Bronchial smooth muscle cell (primary cell): ENCODE measurements at places on chromosomes 7 and 10. TPM values are rescaled to one million over a fixed set of nuclear protein-coding genes. Genes with fewer than 3 reads are reported as not detected.

OPALIN gene
- total RNA-seq = not detected in 2 replicates

HTR5A gene
- not detected in 2 replicates for total RNA-seq

CCL24 gene
- total RNA-seq = not detected in 2 replicates

MDH2 gene
- total RNA-seq = 40.4 and 54.4 TPM in 2 replicates

FBXL13 gene
- total RNA-seq = 2.1 and 2.5 TPM in 2 replicates

NPY4R gene
- under 0.01 TPM in 1 of 2 replicates, not detected in the other for total RNA-seq

PSPH gene
- total RNA-seq = 22.1 and 24.3 TPM in 2 replicates
